ENCODE measurements at places on chromosomes 1 and 21.

DNA sequence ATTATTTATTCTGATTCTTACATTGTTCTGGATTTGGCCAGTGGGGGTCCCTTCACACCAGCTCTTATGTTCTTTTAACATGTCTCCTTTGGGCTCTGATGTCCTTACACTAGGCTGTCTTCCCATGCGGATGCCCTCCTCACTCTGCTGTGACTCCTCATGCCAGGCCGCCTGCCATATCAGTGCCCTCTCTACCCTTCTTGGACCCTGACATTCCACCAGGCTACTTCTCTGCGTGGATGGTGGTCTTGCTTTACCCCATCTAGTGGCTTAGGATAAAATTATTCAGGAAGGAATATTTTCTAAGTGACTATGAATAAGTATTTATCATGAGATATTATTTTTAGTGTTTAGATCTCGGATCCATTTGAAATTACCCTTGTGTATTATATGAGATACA is 21.2 kb downstream of the ATF6 start:
- no peak for DNase-seq

- no peak for DNase-seq
Measured at GRCh38 chr1:247440001-247440620, 17.8 kb downstream of the OR2B11 start.

- DNase-seq = no peak
Measured at GRCh38 chr1:244318512-244318911, 133.2 kb downstream of the ADSS2 start.

- peak; percentile 52 for DNase-seq
Measured at GRCh38 chr1:170657275-170657853, 6.6 kb upstream of the PRRX1 start.

DNA sequence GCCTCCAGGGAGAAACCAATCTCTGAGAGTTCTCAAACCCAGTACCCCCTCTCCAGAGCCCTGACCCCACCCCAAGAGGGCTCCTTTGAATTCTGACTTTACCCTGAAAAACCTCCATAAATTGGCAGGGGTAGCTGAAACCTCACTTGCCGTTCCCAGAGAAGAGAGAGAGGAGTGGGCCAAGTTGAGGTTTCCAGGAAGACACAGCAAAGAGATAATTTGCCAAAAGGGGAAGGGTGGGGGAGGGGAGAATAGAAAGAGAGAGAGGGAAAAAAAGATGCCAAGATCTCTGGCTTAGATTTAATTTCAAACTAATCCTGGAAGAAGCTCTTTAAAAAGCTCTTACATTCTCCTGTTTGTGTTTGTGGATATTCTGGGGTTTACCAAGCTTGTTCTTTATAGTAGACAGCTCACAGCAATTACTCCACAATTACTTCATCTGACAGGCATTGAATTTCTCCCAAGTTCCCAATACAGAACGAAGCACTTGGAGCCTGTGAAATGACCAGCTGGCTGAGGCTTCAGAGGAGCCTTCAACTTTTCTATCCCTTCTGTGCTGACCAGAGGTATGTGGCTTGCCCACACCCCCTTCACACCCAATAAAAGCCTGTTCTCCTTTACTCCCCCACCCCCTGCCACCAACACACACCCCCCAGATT is 1.1 kb upstream of the GRHL3 start:
- no peak for DNase-seq

DNA sequence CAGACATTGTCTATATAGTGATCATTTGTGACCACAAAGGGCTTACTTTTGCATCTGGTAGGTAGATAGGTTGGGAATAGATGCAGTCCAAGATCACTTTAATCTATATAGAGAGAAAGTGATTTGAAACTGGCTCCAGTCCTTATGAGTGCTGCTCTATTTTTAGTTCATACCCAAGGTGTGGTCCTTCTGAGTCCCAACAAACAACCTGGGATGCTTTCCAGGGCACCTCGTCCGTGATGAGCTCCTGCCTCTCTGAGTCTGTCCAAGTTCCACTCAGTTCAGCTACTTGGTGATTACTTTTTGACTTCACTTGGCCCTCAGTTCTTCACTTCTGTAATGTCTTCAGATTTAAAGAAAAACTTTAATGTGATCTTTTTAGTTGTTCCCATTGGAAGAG is 20.2 kb downstream of the DIP2A start:
- no peak for DNase-seq

GRCh38 chr1:241627453-241628259 is 12.5 kb downstream of the CHML start:
- DNase-seq = no peak

- no peak for DNase-seq
Measured at GRCh38 chr1:10980094-10980577, 32.3 kb upstream of the TARDBP start.

DNA sequence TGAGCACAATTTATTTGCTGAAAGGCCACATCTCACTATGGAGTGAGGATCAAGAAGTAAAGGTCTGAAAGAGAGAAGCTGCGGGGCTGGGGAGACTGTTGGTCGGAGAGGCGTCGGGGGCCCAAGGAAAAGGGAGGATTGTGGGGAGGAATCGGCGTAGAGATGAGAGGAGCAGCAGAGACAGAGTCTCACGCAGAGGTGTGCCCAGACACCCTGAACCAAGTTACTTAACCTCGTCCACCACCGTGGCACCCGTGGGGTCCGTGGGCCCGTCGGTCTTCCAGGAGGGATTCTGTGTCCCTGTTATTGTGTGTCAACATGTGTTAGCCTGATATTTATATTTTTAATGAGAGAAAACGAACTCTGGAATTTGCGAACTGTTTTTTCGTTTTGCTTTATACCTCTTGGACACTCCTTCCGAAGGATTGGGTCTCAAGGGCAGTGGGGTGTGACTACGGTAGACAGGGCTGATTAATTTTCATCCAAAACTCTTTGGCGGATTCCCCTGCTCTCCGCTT is 3.8 kb upstream of the NBPF1 start:
- DNase-seq = no peak

DNA sequence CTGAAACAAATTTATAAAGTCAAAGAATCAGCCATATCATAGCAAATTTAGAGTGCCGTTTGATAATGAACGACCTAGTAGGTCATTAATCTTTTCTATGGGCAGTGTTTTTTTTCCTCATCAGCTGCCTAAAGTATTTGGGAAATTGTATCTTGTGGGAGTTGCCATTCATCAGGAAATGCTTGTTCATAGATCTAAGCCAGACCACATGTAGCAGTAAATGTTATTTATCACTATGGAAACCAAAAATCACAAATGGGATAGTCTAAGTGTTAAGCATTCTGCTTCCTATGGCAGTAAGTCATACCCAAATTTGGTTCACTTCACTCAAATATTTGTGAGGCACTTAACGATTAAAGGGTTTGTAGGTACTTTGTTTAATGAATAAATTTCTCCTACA is 52.9 kb downstream of the LRRC8D start:
- no peak for DNase-seq

GRCh38 chr1:23283667-23284602 is 60.1 kb downstream of the HNRNPR start:
- no peak for DNase-seq

- DNase-seq = no peak
Measured at GRCh38 chr1:115467196-115467595, 129.1 kb upstream of the NGF start.

DNA sequence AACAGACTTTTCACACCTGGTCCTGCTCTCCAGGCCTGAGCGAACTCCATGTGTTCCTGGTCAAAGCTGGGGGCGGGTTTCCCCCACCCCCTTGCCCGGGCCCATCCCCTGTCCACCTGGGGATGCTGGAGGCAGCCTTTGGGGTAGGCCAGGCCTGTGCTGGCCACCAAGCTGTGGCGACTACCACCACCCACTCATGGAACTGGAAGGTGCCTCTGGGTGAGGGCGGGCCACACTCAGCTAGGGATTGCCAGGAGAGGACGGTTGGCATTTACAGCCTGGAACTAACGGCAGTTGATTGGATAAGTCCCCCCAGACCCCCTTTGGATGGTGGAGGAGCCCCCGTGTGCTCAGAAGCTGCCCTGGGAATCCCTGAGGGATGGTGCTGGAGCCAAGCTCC is 7.9 kb downstream of the S100B start:
- no peak for DNase-seq

GRCh38 chr1:13707164-13707563 is 7.2 kb downstream of the PRDM2 start:
- DNase-seq = no peak

DNA sequence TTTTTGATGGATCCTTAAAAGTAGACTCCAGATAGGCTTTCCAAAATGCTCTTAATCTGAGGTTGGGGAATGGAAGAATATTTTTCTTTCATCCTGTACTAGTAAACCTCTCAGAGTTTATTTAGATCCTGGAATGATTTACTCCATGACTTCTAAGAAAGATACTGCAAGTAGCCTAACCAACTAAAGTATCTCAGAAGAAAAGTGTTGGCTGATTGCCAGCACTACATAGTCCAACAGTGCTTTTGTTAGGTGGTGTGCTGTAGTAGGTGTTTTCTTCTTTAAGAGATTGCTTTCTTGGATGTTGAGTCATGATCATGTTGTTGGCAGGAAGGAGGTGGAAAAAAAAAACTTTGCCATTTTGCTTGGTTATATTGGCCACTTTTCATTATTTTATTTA is 119.8 kb downstream of the OSBPL9 start:
- no peak for DNase-seq

DNA sequence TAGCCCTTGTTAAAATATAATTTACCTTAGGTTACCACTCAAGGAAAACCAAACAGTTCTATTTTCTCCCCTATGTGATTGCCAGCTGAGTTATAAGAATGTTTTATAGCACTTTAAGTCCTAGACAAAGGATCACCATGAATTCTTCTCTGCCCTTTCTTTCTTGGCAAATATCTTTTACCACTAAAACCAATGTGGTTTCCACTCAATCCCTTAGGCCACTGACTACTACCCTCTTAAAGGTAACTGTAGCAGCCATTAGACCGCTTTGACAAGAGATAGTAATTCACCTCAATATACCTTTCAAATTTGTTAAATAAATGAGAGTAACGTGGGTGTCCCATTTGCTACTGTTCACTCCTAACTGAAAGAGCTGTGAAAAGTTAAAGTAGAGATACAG is 307.9 kb upstream of the PRMT6 start:
- DNase-seq = no peak

GRCh38 chr1:8711151-8711550 is 106.3 kb downstream of the RERE start:
- no peak for DNase-seq

DNA sequence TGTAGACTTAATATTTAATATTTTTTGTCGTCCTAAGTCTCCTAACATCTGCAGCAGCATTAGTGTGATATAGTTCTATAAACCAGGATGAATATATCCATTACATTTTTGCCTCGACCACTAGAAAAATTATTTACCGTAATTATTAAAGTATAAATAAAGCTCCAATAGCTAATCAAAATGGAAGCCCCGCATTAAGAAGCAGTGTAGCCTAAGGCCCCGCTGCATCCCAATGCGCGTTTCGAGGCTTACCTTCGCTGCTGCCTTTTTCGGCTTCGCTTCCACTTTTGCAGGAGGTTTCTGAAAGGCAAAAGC is 891 bp downstream of the HMGN1 start:
- DNase-seq = no peak

GRCh38 chr1:240308096-240308495 is 216.4 kb downstream of the FMN2 start:
- DNase-seq = no peak

GRCh38 chr1:182909578-182909977 is 43.4 kb downstream of the SHCBP1L start:
- DNase-seq = no peak
